ENCODE measurements at places on chromosomes 11 and 22.
A peak's percentile ranks its signal among the peaks of the same experiment; 100 is the strongest.

DNA sequence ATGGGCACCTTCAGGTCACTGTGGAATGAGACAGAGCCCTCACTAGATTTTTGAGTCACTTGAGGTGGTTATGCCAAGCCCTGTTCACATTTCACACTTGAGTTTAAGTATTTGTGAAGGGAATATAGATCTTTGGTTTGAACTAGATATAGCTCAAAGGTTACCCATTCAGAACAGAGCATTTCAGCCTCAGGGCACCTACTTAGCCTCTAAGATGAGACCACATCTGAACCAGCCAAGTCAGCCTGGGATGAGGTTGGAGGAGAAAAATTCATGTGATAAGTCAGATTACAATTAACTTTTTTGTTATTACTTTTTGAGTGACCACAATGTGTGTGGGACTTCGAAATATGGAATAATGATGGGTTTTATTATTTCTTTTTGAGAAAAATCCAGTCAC, 127.8 kb downstream of the TEAD1 start:
- no peak for DNase-seq

DNA sequence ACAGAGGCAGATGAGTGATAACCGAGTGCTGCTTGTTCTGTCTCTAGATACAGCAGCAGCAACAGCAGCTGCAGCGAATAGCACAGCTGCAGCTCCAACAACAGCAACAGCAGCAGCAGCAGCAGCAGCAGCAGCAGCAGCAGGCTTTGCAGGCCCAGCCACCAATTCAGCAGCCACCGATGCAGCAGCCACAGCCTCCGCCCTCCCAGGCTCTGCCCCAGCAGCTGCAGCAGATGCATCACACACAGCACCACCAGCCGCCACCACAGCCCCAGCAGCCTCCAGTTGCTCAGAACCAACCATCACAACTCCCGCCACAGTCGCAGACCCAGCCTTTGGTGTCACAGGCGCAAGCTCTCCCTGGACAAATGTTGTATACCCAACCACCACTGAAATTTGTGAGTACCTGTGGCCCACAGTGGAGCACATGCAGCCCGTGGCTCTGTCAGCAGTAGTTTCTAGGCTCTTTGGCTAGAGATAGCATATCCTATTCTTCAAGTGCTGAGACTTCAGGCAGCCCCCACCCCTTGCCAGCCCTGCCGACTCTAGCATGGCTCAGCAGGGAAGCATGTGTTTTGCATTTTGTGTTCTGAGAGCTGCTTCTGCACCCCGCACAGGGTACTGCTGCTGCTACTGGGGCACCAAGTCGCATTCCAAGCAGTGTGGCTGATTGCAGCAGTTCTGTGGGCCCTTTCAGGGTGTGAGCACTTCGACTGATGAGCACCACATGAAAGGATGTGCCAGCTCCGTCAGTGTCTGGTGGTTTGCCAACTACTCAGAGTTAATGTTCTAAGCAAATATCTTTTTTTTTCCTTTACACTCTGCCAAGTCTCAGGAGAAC, 59.2 kb downstream of the MED15 start:
- peak; percentile 58 for DNase-seq

DNA sequence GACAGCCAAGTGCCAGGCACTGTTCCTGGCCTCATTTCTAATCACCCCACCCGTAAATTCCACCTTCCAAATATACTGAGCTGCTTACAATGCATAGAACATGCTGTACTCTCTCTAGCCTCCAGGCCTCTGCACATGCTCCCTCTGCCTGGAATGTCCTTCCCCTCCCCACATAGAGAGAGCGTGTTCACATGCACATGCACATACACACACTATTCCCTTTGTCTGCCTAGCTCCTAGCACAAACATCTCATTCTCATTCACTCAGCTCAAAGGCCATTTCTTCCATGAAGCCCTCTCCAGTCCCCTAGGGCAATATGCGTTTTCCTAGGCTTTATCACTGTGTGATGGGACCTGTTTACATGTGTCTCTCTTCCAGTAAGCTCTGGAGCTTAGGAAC, 144.6 kb downstream of the WT1 start:
- no peak for DNase-seq

DNA sequence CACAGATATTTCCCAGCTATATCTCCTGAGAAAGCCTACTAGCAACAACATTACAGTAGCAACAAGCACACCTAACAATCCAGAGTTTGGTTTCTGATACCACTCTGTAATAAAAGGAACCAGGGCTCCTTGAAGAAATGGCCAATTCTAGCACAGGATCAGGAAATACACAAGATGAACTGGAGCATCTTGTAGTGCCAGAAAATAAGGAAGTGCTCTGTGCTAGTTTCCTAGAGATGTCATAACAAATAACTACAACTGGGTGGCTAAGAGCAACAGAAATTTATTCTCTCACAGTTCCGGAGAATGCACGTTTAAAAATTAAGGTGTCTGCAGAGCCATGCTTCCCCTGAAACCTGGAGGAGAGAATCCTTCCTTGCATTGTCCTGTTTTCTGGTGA, 217.8 kb downstream of the KIRREL3 start:
- no peak for DNase-seq

DNA sequence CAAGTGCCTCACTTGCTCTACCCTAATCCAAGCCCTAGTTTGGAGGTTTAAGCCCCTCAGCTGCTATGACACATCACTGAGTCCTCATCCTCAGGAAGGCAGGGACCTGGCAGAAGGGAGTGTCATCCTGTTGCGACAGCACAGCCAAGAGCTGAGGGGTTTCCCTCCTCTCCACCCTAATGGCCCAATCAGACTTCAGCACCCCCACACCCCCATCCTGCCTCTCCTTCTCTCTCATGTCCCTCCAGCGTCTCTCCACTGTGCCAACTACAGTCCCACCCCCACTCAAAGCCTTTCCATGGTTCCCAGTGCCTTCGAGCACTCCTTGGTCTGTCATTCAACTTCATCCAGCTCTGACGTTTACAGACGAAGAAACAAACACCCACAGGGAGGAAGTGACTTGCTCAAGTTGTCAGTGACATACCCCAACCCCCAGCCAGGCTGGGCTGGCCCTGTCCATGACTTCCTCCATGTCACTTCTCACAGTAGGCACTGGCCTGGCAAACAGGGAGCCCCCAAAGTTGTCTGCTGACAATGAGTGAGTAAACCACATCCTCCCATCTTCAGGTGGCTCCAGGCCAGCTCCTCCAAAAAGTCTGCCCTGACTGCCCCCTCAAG, 15.6 kb downstream of the ARAP1 start:
- DNase-seq, result peak; percentile 79

DNA sequence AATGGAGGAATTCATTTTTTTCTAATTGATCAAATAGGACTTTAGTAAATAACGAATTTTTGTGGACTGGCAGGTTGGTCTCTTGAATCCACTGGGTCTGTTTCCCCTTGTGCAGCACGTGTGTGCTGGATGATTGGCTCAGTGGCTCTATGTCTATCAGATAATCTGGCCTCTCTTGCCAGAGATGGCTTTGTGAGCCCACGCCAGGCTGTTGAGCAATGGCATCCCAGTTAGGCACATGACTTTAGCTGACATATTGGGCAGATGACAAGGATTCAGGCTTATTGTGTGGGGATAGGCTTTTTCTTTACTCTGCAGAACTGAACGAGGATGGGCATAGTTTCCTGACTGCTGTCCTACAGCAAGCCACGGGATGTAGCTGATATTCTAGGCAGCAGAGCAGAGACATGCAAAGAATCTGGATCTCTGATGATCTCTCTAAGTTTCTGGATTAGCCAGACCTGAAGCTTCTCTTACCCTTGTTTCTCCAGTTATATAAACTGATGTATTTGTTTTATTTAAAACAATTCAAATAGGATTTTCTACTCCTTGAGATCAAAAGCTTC, 144.9 kb downstream of the ARHGAP42 start:
- peak; percentile 46 for DNase-seq

DNA sequence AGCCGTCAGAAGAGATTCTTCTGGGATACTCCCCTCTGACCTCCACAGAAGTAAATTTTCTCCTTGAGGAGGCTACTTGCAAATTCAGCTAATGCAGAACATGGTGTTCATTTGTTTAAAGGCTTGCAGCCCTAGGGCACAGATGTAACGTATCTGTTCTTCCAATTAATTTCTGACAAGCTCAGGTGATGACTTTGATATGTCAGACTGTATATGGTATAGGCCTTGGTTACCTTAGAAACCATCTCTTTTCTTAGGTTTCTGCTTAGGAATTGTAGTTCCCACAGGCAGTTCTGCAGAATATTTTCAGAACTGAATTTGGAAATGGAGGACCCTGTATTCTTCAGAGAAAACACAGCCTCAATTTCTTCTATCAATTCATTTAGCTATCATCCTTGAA, 117.1 kb downstream of the DDX10 start:
- DNase-seq, result no peak

Data from right cardiac atrium (tissue), 5 donors.